NCI-H2081 (cell line): ENCODE measurements at places on chromosomes 16 and 17.

DNA sequence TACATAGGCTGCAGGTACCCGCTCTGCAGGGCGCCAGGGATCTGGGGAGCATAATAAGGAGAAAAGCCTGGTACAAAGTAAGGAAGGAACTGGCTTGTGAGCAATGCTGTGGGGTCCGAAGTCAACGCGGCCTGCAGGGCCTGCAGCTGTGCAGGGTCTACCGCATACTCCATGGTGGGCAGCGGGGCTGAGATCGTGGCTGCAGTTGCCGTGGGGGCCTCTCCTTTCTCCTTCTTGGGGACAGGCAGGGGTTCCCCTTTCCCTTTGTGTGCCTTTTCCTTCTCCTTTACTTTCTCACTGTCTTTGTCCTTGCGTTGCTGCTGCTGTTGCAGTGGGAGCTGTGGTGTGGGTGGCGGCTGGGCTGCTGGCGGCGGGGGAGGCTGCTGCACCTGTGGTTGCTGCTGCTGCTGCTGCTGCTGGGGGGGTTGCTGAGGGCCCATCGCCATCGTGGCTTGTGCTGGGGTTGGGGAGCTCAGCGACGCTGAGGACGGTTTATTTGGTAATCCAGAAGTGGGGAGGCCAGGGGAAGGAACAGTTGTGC is 259.6 kb downstream of the ZFHX3 start:
- no peak for DNase-seq

DNA sequence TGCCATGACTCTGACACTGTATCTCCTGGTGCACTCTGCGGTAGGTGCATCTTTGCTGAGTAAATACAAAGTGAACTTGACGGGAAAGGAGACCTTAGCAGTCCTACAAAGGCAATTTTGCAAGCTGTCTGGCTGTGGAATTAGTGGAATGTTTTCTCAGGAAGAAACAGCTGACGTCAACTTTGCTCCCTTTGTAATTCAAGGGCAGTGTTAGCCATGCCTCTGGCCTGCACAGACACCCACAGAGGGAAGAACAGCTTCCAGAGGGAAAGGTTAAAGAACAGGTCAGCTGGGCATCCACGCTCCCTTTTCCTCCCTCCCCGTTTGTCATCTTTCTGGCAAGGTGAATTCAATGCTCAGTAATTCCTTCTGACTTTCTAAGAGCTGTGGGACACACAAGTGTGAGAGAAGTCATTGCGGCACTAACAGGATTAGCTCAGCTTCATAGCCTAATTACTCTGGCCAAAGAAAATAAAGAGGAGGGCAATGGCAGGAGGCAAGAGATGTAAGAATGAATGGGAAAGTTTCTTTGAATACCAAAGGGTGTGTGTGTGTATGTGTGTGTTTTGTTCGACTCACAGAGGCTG is 476.9 kb upstream of the GOT2 start:
- no peak for DNase-seq

DNA sequence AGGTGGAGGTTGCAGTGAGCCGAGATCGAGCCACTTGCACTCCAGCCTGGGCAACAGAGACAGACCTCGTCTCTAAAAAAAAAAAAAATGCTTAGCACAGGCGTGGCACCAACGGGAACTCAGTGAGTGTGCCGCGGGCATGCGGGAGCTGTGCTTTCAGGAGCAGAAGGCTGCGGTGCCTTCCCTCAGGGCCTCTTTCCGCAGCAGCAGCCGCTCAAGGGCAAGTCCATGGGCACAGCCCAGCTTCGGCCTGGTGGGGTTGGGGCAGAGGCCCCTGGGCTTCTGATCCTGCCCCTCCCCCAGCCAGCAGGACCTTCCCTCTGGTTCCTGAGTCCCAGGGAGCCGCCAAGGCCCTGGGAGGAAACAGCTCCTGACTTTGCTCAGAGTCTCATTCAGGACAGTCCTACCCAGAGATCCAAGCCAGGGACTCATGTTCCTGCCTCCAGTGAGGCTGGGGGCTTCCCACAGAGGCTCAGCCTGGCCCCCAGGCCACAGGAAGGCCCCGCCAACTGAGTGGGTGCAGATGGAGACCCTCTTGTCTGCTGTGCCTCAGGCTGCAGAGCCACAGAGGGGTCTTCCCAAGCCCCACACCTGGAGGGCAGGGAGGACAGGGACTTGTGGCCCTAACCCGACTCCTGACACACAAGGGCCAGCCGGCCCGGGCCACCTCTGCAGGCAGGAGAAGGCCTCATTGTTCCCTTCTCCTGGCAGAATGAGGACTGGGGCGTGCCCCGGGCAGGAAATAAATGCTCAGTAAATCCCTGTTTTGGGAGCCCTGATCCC is 3.3 kb upstream of the ZG16B start:
- DNase-seq, result no peak

- DNase-seq, result no peak
Measured at GRCh38 chr16:80300456-80300855, 240.3 kb upstream of the DYNLRB2 start.

- DNase-seq, result no peak
Measured at GRCh38 chr16:20410121-20410723, 888 bp downstream of the ACSM5 start.

- DNase-seq, result no peak
Measured at GRCh38 chr17:73211745-73212144, 18.9 kb downstream of the COG1 start.

- no peak for DNase-seq
Measured at GRCh38 chr17:8021565-8022359, 17.1 kb upstream of the ALOX15B start.

DNA sequence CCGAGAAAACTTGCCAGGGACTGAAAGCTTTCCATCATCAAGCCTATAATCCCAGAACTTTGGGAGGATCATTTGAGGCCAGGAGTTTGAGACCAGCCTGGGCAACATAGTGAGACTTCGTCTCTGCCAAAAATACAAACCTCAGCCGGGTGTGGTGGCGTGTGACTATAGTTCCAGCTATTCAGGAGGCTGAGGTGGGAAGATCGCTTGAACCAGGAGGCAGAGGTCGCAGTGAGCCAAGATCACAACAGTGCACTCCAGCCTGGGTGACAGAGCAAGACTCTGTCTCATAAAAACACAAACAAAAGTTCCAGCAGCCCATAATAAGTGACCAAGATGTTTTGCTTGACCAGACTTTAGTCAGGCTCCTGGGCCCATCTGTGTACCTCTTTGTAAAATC is 1.9 kb downstream of the MEAK7 start:
- DNase-seq, result no peak

DNA sequence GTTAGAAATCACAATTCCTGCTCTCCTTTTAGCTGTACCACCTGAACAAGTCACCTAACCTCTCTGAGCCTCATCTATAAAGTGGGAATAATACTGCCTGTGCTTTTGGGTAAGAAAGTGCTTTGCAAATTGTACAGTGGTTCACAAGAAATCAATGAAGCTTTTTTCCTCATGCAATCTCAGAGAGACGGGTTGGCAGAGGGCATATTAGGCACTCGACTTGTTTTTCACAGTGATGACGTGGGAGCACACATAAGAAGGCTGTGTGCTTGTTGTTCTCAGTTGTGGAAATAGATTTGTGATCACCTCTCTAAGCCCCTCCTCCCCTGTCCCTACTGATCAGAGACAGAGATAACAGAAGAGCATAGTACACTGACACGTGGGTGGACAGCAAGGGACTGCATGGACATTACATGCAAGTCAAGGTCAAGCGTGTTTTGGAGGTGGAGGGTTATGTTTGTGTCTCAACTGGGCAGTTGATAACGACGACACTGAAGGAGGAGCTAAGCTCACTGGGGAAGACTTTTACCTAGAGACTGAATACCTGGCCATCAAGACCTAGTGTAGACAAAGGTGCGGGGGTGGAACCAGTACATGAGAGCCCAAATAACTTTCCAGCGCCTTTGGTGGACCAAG is 1.7 kb upstream of the GPT2 start:
- no peak for DNase-seq

- DNase-seq, result no peak
Measured at GRCh38 chr17:10162096-10162495, 36.3 kb downstream of the GAS7 start.

GRCh38 chr16:76612497-76612896 is 335.3 kb downstream of the CNTNAP4 start:
- no peak for DNase-seq

- DNase-seq, result no peak
Measured at GRCh38 chr17:78484271-78485246, 92.6 kb downstream of the DNAH17 start.

- DNase-seq, result no peak
Measured at GRCh38 chr16:4593086-4593485, 21.6 kb downstream of the UBALD1 start.

GRCh38 chr16:69366431-69366830 is 14.8 kb upstream of the TMED6 start:
- DNase-seq, result no peak

- DNase-seq, result no peak
Measured at GRCh38 chr17:19453296-19453695, 42.3 kb downstream of the RNF112 start.

- DNase-seq, result no peak
Measured at GRCh38 chr17:58899191-58899590, 143.5 kb downstream of the PPM1E start.

DNA sequence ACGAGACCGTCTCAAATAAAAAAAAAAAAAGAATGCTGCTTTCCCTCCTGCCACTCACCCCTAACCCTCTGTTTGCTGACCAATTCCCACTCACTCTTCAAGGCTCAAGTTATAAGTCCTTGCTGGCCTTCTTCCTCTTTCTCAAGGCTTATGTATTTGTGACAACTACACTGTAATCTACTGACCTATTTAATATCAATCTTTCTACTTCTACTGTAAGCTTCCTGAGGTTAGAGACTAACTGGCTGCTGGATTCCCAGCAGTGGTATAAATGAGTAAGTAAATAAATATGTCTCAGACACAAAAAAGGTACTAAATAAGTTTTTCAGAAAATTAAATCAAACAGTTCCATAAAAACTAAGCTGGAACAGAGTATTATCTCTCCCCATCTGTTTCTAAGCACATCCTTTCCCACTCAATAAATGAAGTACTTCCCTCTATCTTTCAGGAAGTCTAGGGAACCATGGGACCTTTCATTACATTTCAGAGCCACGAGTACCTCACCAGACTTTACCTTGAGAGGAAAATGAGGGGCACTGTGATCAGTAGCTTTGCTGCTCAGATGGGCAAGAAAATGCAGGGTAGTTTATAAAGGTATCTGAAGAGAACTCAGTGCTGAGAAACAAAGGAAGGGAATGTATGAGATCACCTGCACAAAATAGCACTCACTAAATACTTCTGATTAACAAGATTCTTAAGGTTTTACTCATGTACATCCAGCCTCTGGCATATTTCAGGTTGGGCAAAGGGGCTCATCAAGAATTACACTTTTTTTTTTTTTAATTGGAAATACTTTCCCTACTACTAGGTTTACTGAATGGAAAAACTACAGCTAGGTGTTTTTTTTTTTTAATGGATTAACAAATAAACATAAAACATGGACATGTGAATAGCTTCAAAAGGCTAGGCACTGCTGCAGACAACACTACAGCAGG is 10.8 kb downstream of the SSH2 start:
- DNase-seq, result no peak

DNA sequence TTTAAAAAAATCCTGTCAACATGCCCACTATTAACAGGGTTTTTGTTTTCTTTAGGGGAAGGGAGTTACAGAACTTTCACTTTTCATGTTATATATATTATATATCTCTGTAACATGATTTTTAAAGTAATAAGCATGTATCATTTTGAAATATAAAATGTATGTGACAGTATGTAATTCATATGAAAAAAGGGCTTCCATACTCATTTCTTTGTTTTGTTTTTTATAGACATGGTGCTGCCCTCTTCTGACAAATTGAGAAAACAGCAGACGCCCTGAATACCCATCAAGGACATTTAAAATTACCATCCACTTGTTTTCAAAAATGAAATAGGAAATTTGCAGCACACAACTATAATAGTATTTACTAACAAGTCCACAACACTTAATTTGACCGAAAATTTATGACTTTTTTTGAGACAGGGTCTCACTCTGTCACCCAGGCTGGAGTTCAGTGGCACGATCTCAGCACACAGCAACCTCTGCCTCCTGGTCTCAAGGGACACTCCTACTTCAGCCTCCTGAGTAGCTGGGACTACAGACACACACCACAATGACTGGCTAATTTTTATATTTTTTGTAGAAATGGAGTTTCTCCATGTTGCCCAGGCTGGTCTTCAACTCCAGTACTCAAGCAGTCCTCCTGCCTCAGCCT is 30.4 kb downstream of the CFDP1 start:
- DNase-seq, result no peak

DNA sequence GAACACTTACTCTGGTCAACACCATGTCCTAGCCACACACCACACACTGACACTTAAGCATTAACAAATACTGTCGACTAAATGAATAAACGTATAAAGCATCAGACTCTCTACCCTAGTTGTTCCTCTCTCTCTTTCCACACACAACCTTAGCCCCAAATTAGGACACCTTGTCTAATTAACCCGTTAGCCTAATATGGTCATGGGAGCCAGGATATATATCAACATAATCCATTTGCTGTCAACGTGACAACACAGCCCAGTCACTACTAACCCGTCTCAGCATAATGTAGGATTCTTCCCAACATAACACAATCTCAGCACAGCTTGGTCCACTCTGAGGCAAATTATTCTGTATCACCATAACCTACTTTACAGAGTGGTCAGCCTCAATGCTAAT is 2.2 kb downstream of the DVL2 start:
- DNase-seq, result no peak

GRCh38 chr17:74354123-74354522 is 7.5 kb downstream of the BTBD17 start:
- DNase-seq, result no peak
